Breast epithelium (tissue), 4 donors: ENCODE measurements at places on chromosomes 6 and 20. TPM values are rescaled to one million over a fixed set of nuclear protein-coding genes. Genes with fewer than 3 reads are reported as not detected.

DNA sequence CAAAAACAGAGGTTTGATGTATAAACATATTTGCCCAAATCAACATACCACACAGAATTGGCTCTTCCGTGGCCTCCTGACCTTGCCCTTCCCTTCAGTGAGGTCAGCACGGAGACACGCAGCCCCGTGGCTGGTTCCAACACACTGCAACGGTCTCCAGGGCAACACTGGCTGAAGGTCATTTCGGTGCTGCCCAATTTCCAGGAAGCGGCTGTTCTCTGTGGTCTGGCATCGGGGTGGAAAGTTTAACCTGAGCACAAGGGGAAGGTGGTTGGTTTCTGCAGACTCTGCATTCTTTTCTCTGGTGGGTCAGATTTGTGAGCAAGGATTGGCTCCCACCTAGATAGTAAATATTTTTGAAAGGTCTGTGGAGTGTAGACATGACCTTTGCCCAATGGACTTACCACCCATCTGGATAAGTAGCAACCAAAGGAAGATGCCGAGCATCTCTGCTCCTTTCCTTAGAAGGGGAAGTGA lies 177.6 kb upstream of the PHACTR1 start:
- H3K4me1 ChIP-seq: no peaks in the 10 kb centered on the region
- no peak for DNase-seq
- no peak overlapping the region for H3K4me3 ChIP-seq
- no peaks in the 10 kb centered on the region for H3K36me3 ChIP-seq
- no peak overlapping the region for H3K27ac ChIP-seq

The AK9 gene
- 20.0 TPM for total RNA-seq

- no peak overlapping the region for H3K4me3 ChIP-seq
- H3K27me3 ChIP-seq: no peaks in the 10 kb centered on the region
- H3K36me3 ChIP-seq: peaks cover 5% of the 10 kb centered on the region
- H3K27ac ChIP-seq: no peak overlapping the region
Measured at GRCh38 chr6:33784787-33785186, 4.1 kb downstream of the LEMD2 start.

The CDH26 gene
- total RNA-seq: 2.1 TPM

GRCh38 chr20:52649727-52650126 lies 322.4 kb upstream of the TSHZ2 start:
- DNase-seq: no peak
- no peaks in the 10 kb centered on the region for H3K36me3 ChIP-seq
- H3K27me3 ChIP-seq: no peaks in the 10 kb centered on the region
- no peaks in the 10 kb centered on the region for H3K4me1 ChIP-seq
